Epithelial cell of esophagus (primary cell): ENCODE measurements at places on chromosomes 12 and 14.

DNA sequence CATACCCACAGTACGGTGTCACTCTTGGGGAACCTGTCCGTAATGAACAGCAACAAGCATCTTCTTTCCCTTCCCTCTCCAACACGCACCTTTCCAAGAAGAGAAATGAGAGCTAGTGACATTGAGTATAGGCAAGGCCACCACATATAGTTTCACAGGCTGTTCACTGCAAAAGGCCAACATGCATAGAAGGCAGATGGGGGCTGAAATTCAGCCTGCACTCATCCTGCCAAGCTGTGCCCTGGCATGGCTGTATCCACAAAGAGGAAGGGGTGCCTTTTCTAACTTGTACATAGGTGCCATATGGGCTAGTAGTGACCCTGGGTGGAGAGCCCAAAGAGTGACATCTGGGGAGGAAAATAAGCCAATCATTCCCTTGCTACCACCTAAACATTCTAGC, 169.6 kb downstream of the ZFP36L1 start:
- DNase-seq = no peak

GRCh38 chr12:67271976-67272375, 2.8 kb downstream of the CAND1 start:
- no peak for DNase-seq

DNA sequence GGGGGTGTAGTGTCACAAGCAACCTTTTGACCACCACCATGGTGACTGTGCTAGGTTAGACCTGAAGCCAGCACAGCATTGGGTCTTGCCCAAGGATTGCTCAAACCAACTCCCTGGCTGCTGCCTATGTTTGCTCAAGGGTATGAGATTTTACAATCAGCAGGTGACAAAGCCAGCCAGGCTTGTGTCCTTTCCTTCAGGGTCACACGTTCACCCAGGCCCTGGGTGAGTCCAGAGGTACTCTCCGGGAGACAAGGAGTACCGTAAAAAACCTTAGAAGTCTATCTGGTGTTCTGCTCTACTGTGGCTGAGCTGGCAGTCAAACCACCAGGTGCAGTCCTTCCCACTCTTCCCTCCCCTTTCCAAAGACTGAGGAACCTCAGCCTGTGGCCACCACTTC, 238.9 kb upstream of the MIS18BP1 start:
- DNase-seq = no peak

DNA sequence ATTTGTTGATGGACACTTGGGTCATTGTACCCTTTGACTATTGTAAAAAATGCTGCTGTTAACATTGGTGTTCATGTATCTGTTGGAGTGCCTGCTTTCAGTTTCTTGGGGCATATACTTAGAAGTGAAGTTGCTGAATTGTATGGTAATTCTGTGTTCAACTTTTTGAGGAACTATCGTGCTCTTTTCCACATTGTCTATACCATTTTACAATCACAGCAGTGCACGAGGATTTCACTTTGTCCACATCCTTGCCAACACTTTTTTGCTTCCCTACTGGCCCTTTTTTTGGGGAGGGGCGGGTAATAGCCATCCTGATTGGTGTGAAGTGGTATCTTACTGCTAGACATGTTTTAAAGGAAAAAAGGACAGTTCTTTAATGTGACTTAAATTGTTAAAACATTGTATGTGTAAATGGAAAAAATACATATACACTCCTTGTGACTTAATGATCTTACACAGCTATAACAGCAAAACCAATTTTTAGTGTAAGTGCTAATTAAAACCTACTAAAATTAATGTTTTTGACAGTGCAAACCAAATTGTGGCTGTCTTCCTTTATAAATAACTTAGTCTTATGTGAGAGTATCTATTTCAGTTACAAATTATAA, 52.7 kb downstream of the WNK1 start:
- DNase-seq = no peak

DNA sequence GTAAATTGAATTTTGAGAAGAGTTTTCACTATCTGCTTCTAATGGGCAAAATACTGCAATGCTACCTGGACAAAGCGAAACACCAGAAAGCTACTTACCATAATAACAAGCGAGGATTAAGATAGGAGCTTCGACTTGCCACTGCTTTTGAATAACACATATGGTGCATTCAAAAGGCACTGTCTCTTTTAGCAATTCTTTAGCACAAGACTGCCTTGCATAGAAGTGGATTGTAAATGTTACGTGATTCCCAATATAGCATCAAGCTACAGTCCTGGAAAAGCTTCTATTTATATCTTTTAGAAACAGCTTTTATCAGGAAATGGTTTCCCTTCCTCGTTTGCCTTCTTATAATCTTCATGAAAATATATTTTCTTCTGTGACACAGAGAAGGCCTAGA, 258.7 kb upstream of the PDE3A start:
- no peak for DNase-seq

DNA sequence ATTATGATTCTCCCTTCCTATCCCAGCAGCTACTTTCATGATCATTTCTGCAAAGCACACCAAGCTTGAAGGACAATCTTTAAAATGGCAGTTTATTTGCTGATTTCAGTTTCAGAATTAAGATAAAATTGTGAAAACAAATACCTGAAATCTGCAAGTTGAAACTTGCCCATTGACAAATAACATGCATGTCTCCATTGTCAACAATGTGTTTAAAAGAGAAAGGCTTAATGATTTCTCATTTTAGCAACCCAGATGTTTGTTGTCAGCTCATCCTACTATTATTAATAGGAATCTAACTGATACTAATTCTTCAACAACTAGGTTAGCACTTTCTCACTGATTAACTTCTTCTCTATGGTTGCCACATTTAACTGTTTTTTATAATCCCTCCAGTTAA, 474.6 kb downstream of the PRKD1 start:
- DNase-seq = peak; percentile 29

DNA sequence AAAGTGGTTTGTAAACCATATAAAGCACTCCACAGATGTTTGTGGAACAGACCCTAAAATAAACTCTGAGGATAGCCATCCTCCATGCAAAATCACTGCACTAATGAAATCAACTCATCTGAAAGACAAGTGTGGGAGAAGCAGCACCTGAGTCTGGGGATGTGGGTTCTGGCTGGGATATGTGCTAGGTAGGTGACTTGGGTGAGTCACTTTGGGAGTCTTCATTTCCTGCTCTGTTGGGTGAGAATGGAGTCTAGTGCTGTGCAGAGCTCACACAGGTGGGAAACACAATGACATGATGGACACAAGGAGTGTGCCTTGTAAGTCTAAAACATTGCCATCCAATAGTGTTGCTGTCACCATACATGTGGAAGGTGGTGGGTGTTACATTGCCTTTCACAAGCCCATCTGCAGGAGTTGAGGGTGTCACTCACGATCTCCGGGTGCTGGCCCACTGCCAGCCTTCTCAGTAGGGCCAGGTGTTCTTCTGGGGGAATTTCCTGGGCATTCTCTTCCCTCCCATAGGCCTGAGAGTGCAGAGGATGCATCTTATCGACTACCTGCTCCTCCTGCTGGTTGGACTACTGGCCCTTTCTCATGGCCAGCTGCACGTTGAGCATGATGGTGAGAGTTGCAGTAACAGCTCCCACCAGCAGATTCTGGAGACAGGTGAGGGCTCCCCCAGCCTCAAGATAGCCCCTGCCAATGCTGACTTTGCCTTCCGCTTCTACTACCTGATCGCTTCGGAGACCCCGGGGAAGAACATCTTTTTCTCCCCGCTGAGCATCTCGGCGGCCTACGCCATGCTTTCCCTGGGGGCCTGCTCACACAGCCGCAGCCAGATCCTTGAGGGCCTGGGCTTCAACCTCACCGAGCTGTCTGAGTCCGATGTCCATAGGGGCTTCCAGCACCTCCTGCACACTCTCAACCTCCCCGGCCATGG, 2.0 kb downstream of the SERPINA4 start:
- no peak for DNase-seq

DNA sequence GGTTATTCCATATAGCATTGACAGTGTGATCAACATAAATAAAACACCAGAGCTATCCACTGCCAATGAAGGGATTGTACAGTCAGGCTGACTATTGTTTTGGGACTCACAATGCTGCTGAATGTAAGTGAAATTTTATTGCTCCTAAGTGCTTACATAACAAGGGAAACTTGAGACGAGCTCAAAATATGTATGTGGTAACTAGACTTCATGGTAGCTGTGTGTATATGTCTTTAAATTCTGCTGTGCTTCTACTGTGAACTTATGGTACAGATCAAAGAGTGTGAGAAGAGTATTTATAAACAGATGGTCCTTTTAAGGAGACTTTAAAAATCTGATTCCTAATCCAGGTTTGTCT, 6.9 kb downstream of the FLRT2 start:
- peak; percentile 18 for DNase-seq

DNA sequence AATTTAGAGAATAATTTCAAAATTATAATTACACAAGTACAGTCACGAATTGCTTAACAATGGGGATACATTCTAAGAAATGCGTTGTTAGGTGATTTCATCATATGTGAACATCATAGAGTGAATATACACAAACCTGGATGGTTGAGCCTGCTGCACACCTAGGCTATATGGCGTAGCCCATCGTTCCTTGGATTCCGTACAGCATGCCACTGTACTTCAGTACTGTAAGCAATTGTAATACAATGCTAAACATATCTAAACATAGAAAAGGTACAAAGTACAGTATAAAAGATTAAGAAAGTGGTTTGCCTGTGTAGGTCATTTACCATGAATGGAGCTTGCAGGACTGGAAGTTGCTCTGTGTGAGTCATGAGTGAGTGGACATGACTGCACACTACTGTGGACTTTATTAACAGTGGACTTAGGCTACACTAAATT, 286.2 kb downstream of the CACNA1C start:
- no peak for DNase-seq

GRCh38 chr14:84750763-84751554, 779.0 kb upstream of the FLRT2 start:
- peak; percentile 42 for DNase-seq
